Left lung (tissue), 14 donors: ENCODE measurements at places on chromosomes 11 and 22. TPM values are rescaled to one million over a fixed set of nuclear protein-coding genes. Genes with fewer than 3 reads are reported as not detected.
A peak's percentile ranks its signal among the peaks of the same experiment; 100 is the strongest.

DNA sequence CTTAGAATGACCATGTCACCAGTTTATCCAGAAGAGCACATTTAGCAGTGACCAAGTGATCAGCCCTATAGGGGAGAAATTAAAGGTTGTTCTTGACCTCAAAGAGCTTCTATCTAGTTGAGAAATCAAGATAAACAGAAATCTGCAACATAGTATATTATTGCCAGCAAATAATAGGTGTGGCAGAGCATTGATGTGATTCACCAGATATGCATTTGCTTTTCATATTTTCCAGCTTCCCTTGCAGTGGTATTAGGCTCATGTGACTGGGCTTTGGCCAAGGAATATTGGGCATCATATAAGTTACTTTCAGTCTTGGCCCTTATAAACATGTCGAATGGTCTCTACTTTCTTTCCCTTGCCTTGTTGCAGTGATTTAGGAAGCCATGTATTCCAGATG, 34.5 kb downstream of the COMMD9 start:
- no peak for DNase-seq

LMO2 gene
- 43.6 TPM for polyA plus RNA-seq

MYBPC3 gene
- 0.06 TPM for polyA plus RNA-seq

GRCh38 chr11:41459465-41460401, at the start of gene LRRC4C:
TSS of gene LRRC4C (minus strand) at chr11:41459652.
- DNase-seq = no peak

MFRP gene
- polyA plus RNA-seq = not detected

MIAT gene
- polyA plus RNA-seq = 2.3 TPM

SLC16A8 gene
- 1.7 TPM for polyA plus RNA-seq

DNA sequence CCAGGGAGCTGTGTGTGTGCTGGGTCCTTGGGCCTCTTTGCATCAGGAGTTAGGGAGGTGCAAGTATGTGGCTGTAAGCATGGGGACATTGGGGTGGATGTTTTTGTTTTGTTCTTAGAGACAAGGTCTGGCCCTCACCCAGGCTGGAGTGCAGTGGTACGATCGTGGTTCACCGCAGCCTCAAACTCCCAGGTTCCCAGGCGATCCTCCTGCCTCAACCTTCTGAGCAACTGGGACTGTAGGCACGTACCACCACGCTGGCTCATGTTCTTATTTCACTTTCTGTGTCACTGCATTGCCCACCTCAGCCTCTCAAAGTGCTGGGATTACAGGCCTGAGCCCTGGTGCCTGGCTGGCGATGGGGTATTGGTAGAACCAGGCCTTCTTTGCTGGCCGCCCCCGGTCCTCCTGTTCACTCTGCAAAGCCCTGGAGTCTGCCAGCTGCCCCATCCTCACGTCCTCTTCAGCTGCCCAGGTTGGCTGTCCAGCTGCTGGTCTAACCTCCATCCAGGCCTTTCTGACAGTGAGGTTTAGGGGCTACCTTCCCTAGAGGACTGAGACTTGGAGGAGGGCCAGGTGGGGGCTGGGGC, 851 bp upstream of the GRAMD4 start:
- no peak for DNase-seq

DEFB131B gene
- 2.7 TPM for polyA plus RNA-seq

DNA sequence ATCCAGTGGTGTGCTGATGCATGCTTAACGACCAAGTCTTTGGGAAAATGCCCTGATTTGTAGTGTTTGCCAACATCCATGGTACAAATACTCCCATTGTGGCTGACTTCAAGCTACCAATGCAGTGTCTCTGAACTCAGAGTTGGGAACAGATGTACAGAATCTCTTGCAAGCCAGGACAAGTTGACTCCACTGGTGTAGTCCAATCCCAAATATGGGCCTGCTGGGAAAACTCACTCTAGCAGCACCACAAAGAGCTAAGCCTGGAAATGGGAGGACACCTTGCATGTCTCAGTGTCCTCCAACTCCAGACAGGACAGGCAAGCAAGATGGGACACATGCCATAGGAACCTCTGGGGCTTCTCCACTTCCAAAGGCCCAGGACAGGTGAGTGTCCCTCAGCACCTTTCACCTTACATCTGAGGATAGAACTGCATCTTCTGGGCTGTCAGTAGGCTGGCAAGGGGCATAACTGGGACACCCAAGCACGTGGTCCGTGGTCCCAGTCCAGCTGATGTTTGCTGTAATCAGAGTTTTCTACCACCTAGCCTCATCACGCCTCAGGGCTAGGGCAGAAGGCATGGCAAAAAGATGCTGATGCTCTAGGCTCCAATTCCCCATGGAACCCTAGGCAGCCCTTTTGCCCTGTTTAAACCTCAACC, 6.5 kb downstream of the LMO1 start:
- no peak for DNase-seq

CD248 gene
- polyA plus RNA-seq = 76.4 TPM

- DNase-seq = no peak
These were observed 436.0 kb downstream of the RAB38 start for GRCh38 chr11:87739261-87739660.

- peak; percentile 71 for DNase-seq
These were observed at the start of gene WNT7B for GRCh38 chr22:45977003-45977411. TSS of gene WNT7B (minus strand) at chr22:45977162. CDS start at chr22:45976754, 408 bp downstream.

GRCh38 chr22:19149047-19149883, 827 bp downstream of the GSC2 start:
- DNase-seq = no peak

DNA sequence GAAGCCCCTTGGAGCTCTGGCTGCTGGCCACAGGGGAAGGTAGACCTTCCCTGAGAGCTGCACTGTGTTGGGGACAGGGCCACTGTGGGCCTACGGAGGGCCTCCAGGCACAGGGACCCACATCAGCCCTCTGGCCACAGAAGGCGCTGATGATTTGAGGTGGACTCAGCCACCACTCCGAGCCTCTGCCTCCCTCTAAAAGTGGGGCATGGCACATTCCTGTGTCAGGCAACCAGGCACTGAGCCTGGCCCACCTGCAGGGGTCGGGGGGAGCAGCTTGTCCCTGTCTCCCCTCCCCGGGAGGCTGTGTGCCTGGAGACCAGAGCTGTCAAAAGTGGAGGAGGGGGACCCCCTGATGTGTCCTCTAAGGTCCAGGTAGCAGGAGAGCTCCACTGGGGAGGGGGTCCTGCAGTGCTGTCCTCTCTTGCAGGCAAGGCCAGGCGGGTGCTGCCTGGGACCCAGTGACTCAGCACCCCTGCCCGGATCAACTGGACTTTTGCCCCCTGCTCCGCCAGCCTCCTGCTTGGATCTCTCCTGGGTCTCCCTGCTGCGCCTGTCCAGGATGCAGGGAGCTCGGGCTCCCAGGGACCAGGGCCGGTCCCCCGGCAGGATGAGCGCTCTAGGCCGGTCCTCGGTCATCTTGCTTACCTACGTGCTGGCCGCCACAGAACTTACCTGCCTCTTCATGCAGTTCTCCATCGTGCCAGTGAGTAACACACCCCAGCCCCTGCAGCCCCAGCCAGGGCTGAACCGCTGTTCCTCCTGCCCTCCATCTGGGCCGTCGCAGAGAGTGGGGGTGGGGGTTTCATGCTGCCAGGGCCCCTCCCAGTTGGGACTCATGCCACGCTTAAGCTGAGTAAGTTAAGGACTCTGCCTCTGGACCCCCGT, 17.5 kb upstream of the CDKN1C start:
- DNase-seq = no peak

GLB1L2 gene
- 4.1 TPM for polyA plus RNA-seq

DNA sequence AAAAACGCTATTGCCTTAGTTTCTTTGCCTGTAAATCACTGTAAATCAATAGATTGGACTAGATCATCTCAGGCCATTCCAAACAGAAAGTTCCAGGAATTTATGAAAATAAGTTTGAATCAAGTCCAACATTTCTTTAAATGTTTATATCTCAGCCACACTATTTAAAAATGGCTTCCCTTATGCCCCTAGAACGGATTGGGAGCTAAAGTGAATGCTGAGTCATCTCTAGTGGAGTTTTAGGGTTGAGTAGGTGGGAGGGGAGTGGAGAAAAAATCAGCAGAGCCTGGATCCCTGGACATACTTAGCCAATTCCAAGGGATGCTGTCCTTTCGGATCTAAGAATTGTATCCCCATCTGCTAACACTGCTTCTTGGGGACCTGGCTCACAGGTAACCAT, 48.6 kb downstream of the EHF start:
- DNase-seq = no peak

GRCh38 chr11:61104963-61105362, 2.7 kb downstream of the CD5 start:
- no peak for DNase-seq

DNA sequence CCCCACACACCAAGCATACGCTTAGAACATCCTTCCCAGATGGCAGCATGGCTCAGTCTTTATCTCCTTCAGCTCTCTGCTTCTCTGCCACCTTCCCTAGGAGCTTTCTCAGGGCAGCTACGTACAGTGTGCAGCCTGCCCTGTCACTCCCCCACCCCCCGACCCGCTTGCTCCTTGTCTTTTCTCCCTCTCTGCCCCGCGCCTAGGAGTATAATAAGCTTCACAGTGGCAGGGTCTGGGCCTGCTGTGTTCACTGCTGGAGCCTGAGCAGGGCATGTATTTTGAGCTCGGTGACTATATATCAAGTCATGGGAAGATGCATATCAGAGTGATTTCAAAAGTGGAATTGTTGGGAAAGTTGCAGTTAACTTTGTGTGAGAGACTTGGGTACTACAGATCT, 55.8 kb upstream of the ADSL start:
- DNase-seq = no peak

ARHGAP8 gene
- 47.0 TPM for polyA plus RNA-seq

DNA sequence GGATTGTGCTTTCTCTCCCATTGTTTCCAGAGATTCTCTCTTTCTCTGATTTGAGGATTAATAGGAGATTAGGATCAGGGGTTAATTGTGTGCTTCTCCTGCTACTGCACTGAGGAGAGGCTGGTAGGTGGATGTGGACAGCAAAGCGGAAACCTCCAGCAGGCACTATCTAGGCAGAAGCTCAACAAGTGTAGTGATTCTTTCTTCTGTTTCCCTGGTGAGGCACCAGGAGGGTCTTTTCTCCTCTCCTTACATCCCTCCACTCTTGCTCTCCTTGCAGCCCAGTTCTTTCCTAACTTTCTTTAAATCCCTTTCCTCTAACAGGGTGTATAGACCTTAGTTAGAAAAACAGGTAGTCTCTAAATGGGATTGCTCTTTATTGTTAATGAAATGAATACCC, 1.9 kb upstream of the ZBTB16 start:
- no peak for DNase-seq

DNA sequence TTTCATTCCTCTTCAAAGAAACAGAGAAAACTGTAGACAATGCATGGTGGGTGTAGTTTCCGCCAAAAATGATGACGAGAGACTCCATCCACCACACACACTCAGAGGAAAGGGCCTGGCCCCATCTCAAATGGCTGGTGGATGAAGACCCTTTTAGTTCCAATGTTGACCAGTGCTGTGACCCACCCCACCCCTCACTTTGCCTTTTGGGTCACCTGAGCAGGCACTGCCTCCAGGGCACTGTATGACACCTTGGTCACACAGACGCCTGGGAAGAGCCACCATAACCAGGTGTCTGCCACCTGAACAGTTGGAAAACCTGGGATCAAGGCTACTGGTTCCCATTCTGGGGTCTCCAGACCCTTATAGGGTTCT, 121.3 kb downstream of the MPPED1 start:
- no peak for DNase-seq

- no peak for DNase-seq
These were observed 225.1 kb upstream of the MPPED2 start for GRCh38 chr11:30811226-30811755.

CELSR1 gene
- polyA plus RNA-seq = 25.9 TPM

- DNase-seq = peak; percentile 66
These were observed 5.5 kb downstream of the TOLLIP start for GRCh38 chr11:1303973-1304372.

DNA sequence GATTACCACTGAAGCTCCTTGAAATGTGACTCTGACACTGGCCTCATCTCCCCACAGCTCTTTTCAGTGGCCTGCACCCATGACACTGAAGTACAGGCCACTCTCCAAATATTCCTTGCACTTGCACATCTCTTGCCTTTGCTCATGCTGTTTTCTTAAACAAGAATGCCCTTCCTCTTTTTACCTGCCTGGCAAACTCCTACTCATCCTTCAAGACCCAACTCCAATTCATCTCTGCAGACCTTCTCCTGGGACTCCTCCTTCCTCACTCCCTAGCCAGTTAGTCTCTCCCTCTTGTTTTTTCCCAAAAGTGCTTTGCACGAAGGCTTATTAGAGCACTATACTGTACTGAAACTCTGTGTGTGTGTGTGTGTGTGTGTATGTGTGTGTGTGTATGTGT, 2.6 kb downstream of the KCNE3 start:
- DNase-seq = no peak

- DNase-seq = no peak
These were observed 461.7 kb upstream of the CADM1 start for GRCh38 chr11:115965767-115966504.

GRCh38 chr11:63837027-63837688, 1.8 kb upstream of the MARK2 start:
- DNase-seq = peak; percentile 68

GRCh38 chr11:45525393-45525792, 140.0 kb downstream of the CHST1 start:
- DNase-seq = no peak

GRCh38 chr11:64461081-64461480, 102.1 kb downstream of the RPS6KA4 start:
- no peak for DNase-seq

DNA sequence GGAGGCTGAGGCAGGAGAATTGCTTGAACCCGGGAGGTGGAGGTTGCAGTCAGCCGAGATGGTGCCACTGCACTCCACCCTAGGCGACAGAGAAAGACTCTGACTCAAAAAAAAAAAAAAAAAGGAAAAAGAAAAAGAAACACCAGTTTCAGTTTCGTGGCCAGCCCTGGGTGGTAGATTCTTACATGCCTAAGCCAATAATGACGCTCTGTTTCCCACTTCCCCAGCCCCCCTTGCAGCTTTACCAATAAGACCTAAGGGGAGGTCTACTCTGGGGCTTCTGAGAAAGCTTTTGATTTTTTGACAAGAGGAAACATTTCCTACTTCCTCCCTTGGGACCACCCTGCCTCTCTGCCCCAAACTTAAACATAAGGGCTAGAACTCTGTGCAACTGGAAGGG, 30.0 kb upstream of the PTPRJ start:
- no peak for DNase-seq

DNA sequence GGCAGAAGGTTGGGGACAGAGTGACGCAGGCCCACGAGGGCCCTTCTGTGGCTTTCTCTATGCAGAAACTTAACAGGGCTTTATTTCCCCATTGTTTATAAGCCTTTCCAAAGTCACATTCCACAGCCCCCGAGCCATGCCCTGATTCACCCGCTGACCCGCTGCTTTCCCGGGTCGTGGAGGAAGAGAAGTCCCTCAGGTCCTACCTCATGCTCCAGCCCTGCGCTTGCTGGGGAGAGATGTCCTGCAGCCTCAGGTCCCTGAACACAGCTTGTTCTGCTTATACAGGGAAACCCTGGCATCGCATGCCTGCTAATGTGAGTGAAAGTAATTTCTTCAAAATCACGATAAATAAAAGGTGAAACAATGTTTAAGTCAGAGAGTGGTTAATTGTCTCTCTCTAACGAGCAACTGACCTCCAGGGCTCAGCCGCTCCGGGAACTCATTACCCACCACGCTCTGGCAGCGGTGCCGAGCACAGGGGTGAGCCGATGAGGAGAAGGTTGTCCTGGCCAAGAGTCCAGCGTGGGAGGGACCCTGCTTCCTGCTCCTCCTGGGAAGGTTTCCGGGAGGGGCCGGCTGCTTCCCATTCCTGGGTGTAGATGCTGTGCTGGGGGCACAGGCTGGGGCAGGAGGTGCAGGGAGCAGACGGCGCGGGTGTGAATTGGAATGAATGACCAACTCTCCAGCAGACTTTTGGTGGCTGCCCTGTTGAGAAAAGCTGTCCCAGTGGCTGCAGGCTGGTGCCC, 595.2 kb downstream of the BRD1 start:
- no peak for DNase-seq

- DNase-seq = no peak
These were observed 40.7 kb downstream of the MYH9 start for GRCh38 chr22:36347094-36347493.
